ENCODE measurements at places on chromosomes 12 and 14.

- no peak for DNase-seq
Observed at GRCh38 chr14:72549026-72549425, 344.9 kb downstream of the DPF3 start.

GRCh38 chr14:45650754-45651153 lies 397.8 kb upstream of the MIS18BP1 start:
- DNase-seq, result no peak

GRCh38 chr12:124636138-124636978 lies 68.9 kb upstream of the NCOR2 start:
- DNase-seq, result peak; percentile 47

DNA sequence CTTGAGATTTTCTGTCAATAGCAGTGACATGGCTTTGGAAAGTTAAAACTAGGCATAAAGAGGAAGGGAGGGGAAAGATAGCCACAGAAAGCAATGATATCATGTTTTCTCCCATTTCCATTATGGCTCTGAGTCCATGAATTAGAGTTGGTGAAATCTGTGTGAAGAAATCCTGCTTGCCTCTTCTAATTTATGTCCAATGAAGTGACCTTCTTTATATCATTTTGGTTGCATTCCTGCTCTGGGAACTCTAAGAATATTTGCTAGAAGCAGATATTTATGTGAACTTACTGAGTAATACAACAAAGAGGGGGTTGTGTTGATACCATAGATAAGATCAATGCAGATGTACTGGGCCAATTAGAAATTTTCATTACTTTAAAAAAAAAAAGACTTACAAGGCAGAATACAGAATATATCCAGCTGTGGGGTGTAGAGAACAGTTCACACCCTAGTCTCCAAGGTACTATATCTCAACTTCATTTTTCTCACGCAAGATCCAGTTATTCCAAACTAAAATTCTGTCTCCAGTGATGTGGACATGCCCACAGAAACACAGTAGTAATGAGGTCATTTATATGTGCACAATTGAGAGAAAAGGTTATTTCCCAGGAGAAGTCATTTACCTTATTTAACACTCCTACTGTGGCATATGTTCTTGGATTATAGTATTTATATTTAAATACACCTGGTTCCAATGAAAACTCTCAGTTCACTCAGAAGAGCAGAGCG lies 51.5 kb upstream of the KCNJ8 start:
- no peak for DNase-seq

DNA sequence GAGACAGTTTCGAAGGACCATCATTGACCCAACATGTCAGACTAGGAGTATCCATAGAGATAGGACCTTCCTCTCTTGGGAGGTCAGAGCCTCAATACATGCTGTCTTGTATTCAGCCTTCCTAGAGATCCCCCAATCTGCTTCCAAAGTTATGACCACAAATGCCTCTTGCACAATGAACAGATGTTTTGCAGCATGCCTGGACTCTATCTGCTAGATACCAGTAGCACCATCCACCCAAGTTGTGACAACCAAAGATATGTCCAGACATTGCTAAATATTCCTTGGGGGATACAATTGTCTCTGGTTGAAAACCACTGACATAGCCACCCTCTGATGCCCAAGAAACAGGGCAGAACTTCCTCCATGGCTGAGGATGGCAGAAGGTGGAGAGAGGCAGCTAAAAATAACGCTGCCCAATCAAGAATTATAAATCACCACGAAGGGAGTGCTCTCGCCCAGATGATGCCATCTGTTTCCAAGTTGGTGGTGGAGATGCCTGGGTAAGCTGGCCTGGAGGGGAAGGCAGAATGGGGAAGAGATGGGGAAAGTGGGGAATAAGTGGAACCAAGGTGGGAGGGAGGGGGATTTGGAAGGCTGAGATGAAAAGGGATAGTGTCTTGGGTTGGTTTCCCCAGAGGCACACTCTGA lies 42.9 kb upstream of the NOS1 start:
- DNase-seq, result no peak

DNA sequence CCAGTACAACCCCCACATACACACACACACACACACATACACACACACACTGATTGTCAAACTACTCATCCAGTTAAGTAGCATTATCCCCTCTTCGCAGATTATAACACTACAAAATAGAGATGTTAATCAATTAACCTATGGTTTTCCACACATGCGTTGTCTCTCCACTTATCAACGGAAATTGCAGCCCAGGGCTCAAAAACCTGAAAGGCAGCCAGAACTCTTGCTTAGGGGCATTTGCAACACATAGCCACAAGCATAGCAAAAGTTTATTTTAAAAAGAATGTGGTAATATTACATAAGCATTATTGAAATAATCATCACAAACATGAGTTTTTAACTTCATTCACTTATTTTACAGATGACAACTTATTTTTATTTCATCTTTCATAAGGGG lies 265.8 kb downstream of the SLC16A7 start:
- no peak for DNase-seq

GRCh38 chr12:51626629-51627028 lies 35.6 kb downstream of the SCN8A start:
- no peak for DNase-seq

DNA sequence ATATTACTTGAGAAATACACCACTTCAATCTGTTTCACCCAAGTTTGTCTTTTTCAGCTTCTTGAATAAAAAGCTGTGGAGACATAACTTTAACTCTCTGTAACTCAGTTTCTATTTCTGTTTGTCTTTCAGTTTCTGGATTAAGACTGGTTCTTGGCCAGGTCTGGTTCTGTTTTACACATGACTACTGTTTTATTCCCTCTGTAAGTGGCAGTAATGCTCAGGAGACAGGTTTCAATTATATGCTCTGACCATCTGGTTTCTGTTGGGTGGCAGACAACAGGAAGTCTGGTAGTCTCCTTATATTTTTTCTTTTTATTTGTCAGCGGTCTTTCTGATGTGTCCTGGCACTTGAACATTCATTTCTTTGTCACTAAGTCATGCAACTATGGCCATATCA lies 102.9 kb downstream of the RPS29 start:
- no peak for DNase-seq

GRCh38 chr12:92297932-92298696 lies 152.5 kb upstream of the BTG1 start:
- DNase-seq, result no peak

GRCh38 chr14:70186900-70187451 lies 1.8 kb downstream of the SLC8A3 start:
- DNase-seq, result no peak

GRCh38 chr14:93375673-93376156 lies 28.7 kb downstream of the COX8C start:
- DNase-seq, result no peak

DNA sequence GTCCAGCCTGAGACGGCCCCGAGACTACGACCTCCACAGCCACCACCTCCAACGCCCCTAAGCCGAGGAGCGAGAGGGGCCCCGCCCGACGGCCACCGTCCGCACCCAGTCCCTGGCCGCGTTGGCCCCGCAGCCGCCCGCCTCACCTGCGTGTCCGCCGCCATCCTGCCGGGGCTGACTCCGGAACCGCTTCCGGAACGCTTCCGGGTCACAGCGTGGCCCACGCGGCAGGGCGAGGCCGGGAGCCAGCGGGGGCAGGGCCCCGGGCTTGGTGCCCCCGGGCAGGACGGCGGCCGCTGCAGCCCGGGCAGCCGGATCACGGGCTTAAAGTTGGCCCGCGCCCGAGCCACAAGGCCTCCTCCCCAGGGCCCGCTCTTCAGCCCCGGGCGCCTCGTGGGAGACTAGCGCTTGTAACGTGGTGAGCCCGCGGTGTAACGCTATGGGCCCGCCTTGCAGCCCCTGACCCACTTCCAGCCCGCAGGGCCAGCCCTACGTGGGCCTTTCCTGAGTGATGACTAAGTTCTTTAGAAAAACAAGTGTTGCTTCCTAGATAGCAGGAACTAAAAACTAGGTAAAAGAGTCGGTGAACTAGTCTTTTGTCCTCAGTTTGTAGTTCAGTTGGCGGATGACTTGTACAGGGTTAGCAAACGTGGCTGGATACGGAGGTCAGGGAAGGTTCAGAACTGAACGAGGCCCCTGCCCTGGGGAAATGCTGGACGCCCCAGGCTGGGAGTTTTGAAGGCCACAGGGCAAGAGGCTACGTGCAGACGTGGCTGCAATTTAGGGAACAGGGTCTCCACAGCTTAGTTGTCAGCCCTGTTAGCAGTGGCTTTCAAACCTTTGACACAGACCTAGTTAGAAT lies at the start of gene GCN1:
Gene GCN1, minus strand, starts transcription at position 182 of the 862 bp plus-strand sequence. Its CDS starts 18 bp downstream, at position 164.
- DNase-seq, result peak; percentile 90

DNA sequence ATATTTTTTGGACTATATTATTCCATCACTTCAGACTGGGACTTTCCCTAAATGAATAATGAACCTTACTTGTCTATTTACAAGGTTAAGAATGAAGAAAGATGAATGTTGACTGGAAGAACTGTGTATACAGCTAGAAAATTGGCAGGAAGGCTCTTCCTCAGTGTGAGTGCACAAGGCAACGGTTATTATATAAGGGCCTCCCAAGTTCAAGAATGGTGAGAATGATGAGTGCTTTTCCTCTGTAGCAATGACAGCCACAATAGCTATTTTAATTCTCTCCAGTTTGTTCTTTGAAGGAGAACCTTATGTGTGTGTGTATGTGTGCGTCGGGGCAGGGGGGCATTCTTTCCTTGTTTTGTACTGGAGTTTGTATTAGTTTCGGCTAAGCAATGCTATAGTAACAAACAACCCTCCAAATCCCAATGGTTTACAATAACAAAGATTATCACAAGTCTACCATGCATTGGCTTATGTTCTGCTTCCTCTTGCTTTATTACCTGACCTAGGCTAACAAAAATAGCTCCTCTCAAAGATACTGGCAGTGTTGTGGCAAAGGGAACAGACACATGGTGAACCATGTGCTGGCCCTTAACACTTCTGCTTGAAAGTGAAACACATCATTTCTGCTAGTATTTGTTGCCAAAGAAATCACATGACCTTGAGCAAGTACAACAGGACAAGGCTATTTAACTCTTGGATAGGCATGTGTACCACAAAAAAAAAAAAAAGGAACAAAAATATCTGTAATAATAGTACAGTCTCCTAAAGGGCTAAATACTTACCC lies 139.5 kb downstream of the RMST start:
- DNase-seq, result no peak

DNA sequence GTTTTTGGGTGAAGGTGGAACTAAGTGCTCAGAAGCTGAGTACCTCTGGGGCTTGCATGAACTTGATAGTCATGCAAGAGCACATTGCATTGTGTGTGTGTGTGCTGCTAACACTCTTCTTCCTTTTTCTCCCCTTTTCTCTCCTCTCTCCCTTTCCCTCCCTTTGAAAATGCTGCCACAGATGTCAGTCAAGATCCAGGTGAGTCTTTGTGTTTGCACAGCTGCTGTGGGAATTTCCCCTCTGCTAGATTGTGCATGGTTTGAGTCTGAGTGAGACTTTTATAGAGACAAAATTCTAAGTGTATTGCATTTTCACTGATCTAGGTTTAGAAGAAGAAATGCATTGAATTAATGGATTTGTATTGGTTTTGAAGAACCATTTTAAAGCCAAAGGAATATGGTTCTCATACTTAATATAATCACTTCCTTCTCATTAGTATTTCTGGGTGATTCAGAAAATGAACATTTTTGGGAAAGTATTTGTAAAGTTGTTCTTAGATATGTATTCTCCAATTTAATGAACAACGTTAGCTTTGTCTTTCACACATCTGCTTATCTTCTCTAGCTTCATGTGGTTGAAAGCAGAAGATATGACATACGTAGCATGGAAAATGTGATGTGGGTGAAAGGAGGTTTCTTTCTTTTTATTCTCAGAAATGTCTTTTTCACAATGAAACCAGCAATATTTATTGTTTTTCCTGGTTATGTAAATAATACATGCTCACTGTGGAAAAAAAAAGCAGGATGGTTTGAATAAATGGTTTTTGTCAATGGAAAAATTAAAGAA lies 108.5 kb downstream of the NRXN3 start:
- DNase-seq, result no peak

- DNase-seq, result no peak
Observed at GRCh38 chr14:77868552-77869285, 68.8 kb downstream of the ADCK1 start.

GRCh38 chr12:800401-800800 lies 48.0 kb downstream of the WNK1 start:
- DNase-seq, result no peak

DNA sequence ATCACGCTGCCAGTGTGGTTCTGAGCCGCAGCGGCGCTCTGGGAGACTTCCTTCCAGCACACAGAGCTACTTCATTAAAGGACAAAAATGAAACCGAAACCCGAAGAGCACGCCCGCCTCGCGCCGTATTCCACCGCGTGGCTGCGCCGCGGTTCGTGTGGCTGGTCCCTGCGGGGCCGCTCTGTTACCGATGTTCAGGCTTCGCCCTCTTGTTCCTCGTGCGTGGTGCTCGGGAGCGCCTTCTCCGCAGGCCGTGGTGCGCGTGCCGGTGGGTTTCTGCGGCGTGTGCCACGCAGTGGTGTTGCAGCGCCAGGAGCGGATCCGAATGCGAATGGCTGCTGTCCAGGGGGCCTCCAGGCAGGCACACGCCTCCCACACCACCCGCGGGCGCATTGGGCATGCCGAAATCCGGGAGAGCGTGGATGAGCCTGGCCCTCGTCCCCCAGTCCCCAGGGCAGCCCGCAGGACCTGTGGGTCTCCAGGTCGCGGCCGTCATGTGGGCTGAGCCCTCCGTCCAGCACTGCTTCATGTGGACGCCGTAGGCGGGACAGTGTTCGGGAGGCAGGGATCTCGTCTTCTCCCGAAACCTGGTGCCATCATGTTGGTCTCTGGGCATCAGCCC lies 91.2 kb downstream of the ADGRD1 start:
- DNase-seq, result no peak

GRCh38 chr12:116808113-116809105 lies 70.3 kb downstream of the RNFT2 start:
- DNase-seq, result no peak

- DNase-seq, result no peak
Observed at GRCh38 chr14:99717682-99718013, 33.5 kb downstream of the CYP46A1 start.

- no peak for DNase-seq
Observed at GRCh38 chr12:62530596-62530995, 64.0 kb downstream of the MON2 start.

GRCh38 chr12:8018666-8019581 lies 13.6 kb upstream of the FOXJ2 start:
- no peak for DNase-seq

- DNase-seq, result no peak
Observed at GRCh38 chr12:46368684-46369083, 3.9 kb downstream of the SLC38A2 start.

GRCh38 chr12:11929714-11930113 lies 141.0 kb upstream of the BCL2L14 start:
- DNase-seq, result no peak

DNA sequence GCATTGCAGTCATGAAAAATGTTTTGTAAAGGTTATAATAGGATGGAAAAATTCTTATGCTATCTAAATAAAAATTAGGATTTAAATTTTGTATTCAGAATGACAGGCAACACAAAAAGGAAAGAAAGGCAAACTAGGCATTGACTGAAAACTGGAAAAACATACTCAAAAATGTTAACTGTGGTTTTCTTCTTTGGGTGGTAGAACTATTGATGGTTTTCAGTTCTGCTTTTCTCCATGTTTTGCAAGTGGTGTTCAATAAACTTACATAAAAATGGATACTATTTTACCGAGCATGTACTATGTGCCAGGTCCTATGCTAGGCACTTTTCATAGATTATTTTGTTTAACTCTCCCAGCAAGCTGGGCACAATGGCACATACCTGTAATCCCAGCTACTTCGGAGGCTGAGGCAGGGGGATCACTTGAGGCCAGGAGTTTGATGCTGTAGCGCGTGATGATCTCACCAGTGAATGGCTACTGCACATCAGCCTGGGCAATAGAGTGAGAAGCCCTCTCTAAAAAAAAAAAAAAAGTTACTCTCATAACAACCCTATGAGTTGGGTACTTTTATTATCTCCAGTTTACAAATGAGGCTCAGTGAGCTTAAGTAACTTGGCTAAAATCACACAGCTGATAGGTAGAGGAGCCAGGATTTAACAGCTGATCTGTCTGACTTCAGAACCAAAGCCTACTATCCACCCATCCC lies 26.3 kb upstream of the TCP11L2 start:
- no peak for DNase-seq

Measured in tibial artery (tissue), 4 donors.